ENCODE measurements at places on chromosomes 16 and 17. TPM values are rescaled to one million over a fixed set of nuclear protein-coding genes. Genes with fewer than 3 reads are reported as not detected.

Gene DHRS7C
- not detected for total RNA-seq

Gene ZMYND15
- 0.51 TPM for total RNA-seq

Gene HYDIN
- 6.6 TPM for total RNA-seq

Gene LRRC59
- 64.4 TPM for total RNA-seq

Gene ZNF778
- 12.4 TPM for total RNA-seq

Gene IRX6
- total RNA-seq, result 9.7 TPM

Gene TBC1D26
- total RNA-seq, result 0.13 TPM

Gene TBC1D3I
- 0.42 TPM for total RNA-seq
